ENCODE measurements at places on chromosomes 5 and 9.

GRCh38 chr5:76701298-76701697, 14.6 kb upstream of the F2R start:
- no peak for DNase-seq

DNA sequence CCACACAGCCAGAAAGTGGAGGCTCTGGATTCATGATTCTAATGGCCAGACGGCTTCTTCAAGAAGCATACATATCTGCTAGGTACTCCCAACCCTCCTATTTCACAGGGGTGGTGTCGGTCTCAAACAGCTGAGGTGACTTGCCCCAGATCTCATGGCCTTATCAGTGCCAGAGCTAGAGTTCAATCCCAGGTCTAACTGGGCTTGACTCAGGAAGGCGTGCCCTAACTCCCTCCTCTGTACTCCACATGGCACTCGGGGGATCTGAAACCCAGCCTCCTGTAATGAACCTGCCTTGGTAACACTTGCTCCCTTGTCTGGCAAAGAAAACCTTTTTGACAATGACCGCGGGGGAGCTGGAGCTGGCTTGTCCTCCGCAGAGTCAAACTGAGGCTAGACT, 2.1 kb downstream of the QRFP start:
- no peak for DNase-seq

DNA sequence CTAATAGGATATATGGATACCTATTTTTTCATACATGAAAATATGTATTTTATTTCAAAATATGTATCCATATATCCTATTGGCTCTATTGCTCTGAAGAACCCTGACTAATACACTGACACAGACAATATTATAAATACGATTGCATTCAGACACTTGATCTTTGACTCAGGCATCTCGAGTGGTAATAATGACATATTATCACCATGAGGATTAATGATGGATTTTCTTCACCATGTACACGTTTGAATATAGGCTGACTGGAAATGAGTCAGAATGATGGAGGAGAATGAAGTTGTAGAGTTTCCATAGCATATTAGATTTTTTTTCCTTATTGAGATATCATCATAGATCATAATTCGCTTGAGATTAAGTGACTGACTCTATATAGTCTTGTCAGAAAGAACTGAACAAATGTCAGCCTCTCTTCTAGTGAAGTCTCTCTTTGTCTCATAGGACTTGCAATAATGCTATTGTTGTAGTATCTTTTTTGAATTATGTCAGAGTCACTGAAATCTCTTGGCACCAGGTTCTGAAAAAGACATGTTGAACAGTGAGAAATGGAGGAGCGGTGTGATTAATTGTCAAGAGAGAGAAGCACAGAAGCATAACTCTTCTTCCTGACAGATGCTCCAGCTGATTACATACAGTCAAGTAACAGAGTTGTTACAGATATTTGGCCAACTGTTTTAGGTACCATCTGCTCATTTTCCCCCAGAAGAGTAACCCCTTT, 41.4 kb upstream of the SLCO6A1 start:
- no peak for DNase-seq

DNA sequence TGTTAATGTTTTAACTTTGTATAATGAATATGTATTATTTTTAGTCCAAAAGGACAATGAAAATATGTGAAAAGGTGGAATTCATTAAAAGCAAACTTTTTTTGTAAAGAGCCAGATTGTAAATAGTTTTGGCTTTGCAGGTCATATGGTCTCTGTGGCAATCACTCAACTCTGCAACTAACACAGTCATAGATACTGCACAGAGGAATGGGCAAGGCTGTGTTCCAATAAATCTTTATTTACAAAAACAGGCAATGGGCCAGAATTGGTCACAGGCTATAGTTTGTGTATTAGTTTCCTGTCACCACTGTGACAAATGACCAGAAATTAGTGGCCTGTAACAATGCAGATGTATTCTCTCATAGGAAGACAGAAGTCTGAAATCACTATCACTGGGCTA, 125.4 kb upstream of the PTCH1 start:
- no peak for DNase-seq

- no peak for DNase-seq
Measured at GRCh38 chr9:88319936-88320747, 68.1 kb upstream of the SPIN1 start.

DNA sequence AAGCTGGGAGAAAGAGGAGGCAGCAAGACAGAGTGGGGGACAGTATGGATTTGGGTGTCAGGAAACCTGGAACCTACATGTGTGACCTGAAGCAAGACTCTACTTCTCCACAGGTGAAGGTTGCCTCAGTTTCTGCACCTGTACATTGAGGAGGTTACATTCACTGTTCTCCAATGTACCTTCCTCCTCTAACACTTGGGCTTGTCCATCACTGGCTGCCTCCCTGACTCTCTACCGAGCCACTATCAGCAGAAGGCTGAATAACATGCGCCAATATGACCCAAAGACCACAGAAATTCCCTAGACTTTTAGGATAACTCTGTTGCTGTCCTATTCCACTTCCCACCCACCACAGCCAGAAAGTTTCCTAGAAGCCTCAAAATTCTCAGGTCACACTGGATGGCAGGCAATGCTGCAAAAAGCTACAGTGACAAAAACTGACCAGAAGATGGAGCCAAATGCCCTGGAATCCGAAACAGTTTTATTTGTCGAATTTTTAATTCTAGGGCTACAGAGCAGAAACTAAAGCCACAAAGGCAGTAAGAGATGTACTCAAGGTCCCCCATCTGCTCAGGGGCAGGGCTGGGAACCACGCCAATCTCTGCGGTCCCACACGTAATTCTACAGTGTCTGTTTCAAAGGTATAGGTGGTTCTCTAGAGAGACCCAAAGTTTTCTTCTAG, 64.4 kb downstream of the FAM114A2 start:
- peak; percentile 82 for DNase-seq

GRCh38 chr9:95341293-95341962, 23.9 kb upstream of the FANCC start:
- DNase-seq: peak; percentile 52

GRCh38 chr5:102974177-102974576, 145.8 kb downstream of the GIN1 start:
- DNase-seq: no peak

- DNase-seq: no peak
Measured at GRCh38 chr5:6734781-6735180, 21.5 kb downstream of the TENT4A start.

DNA sequence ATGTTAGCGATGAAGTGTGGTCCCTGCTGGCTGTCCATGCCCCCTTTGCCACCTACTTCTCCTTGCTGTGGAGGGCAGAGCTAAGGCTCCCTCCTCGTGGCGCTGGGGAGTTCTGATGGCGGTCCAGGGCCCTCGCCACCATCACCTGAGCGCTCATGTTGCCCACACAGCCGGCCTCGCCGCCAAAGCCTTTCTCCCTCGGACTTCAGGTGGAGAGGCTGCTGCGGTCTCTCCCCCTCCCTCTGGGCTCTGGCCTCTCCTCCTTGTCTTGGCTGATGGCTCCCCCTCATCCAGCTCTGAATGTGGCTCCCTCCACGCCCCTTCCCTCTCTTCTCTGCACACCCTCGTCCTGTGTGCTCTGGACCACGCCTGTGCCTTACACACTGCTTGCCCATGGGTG, 14.5 kb upstream of the LPCAT1 start:
- no peak for DNase-seq

- DNase-seq: no peak
Measured at GRCh38 chr9:120393386-120394057, 186.4 kb downstream of the CDK5RAP2 start.

GRCh38 chr9:102038006-102038405, 299.6 kb upstream of the GRIN3A start:
- DNase-seq: no peak

DNA sequence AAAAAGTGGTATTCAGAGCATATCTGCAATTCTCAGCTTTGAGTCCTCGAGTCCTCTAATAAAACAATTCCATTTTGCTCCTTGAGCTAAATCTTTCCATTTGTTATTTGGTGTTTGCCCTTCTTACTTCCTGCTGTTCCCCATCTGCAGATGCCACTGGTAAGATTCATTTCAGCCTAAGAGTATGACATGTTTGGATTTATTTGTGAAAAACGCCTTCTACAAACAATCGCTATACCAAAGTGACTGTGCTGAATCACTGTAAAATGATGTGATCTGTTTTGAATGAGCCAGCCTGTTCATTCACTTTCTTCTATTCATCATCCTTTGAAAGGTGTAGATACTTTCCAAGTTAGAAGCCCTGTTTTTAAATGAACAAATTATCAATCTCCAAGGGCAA, 27.7 kb downstream of the KCTD16 start:
- no peak for DNase-seq

GRCh38 chr9:95509851-95510708, 6.7 kb downstream of the PTCH1 start:
- peak; percentile 58 for DNase-seq

- DNase-seq: no peak
Measured at GRCh38 chr9:107523539-107523938, 34.0 kb upstream of the KLF4 start.

- no peak for DNase-seq
Measured at GRCh38 chr5:40669606-40670390, 9.9 kb upstream of the PTGER4 start.

DNA sequence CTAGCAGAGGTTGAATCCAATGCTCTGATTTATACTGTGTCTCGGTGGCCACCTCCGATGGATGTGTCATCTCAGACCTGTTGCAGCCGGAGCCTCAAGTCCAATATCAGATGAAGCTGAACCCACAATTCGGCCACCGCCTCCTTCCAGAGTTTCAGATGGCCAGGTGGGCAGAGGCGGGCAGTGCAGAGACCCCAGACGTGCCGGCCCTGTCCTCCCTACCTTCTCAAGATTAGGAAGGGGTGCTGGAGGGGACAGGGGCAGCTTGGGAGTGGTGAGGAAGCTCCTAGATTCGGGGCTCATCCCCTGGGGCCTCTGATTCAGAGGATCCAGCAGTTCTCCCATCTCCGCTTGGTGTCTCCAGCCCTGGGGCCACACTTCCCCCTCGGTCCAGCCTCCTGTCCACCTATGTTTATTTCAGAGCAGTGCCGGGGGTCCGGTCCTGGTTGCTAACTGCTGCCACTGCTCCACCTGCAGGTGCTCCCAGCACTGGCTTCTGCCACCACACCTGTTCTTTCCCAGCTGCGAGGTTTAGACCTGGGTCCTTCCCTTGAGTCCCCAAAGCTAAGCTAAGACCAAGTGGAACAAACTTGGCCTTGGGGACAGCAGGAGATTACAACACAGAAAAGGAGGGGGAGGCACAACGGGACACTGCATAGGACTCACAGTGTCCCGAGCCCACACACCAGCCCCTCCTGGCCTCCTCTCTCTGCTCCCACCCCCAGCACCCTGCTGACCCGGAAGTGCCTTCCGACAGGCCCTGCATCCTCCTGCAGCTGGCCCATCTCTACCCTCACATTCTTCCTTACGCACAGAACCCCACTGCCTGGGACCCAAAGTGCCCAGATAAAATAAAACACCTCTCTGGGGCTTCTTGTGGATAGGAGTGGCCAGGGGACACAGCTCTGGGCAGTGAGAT, 81.6 kb downstream of the NTNG2 start:
- DNase-seq: no peak

DNA sequence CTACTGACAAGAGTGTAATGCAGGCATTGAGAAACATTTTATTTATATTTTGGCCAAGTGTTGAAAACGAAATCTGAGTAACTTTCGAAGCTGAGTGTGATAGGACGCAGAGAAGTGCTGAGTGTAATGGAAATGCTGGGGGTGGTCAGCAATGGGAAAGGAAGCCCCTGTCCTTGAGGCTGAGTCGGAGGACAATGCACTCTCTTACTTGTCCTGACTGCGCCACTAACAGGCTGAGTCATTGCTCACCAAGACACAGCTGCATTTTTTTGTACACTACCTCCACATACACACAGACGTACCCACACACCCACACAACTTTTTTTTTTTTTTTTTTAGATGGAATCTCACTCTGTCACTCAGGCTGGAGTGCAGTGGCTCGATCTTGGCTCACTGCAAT, 637.7 kb downstream of the SLCO4C1 start:
- DNase-seq: no peak

DNA sequence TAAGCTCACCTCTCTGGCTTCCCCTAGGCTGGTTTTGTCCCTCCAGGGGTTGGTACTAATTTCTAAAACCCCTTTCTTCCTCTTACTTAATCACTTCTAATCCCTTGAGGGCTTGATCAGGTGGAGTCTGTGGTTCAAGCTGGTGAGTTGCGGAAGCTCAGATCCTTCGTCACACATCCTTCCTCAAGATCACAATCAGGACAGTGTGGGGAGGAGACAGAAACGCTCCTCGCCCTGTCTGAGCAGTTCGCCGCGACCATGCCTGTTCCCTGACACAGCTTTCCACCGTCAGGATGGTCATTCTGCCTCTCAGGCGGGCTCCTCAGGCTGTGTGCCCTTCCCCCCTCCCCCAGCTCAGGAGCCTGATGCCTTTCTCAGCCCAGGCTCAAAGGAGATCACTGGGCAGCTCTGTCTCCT, 24.3 kb downstream of the CPLX2 start:
- peak; percentile 92 for DNase-seq

DNA sequence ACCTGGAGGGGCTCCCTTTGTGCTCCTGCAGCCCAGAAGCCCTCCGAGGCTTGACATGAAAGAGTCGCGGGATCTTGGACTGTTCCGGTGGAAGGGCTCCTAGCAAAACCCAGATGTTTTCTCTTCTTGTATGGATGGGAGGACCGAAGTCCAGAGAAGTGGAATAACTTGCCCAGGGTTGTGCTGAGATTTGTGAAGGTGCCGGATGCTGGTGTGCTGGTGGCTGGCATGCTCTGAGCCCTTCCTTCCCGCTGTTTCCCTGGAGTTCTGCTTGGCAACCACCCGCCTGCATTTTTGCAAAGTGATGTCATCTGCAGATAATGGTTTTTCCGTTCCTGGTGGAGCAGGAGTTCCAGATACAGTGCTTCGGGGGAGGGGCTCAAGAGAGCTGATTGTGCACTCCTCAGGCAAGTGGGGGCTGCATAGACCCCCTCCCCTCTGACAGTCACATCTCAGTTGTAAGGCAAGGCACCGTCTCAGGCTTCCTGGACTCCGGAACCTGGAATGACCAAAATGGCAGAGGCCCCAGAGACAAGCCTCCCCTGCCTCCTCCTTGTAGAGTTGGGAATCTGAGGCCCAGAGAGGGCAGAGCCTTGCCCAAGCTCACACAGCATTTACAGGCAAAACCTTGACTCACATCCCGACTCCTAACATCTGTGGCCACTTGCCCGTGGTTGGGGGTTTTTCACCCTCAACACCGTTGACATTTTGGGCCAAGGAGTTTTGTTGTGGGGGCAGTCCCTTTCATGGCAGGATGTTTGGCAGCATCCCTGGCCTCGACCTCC, 157.0 kb downstream of the RGS3 start:
- DNase-seq: no peak

DNA sequence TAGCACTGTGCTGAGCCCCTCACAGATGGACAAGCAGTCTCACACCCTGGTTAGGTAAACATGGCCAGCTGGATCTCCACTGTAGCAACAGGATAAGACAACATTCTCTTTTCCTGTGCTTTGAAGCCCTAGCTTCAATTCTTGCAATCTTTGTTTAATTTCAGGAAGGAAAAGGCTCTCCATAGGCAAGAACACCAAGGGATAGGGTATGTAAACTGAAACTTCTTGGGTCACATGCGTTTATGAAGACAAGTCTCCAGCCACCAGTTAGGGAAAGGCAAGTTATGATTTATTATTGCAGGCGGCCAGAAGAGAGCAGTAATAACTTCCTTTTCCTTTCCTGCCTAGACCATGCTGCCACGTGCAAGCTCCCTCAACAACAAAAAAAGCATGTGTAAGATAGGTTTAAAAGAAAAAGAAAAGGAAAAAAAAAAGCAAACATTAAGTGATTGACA, 50.1 kb upstream of the POU5F2 start:
- DNase-seq: no peak

- DNase-seq: no peak
Measured at GRCh38 chr5:54385994-54386393, 69.5 kb upstream of the HSPB3 start.

GRCh38 chr5:140634103-140634502, 1.1 kb upstream of the CD14 start:
- DNase-seq: no peak
